ENCODE measurements at places on chromosomes 16 and 17.

DNA sequence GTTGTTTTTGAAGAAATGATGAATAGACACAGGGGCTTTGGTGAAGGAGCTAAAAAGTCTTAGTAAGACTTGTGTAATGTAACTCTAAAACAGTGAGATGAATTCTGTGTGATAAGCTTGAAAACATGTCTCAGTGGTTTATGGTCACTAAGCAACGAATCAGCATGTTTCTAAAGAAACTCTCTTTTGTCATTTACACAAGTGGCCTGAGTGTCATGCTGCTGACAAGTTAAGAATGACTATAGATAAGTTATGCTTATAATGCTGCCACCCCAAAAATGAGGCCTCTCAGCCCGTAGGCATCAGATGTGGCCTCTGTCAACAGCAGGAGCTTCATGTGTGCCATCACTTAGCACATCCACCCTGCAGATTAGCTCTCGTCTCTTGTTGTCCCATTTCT lies 8.7 kb downstream of the COX10 start:
- DNase-seq = no peak

DNA sequence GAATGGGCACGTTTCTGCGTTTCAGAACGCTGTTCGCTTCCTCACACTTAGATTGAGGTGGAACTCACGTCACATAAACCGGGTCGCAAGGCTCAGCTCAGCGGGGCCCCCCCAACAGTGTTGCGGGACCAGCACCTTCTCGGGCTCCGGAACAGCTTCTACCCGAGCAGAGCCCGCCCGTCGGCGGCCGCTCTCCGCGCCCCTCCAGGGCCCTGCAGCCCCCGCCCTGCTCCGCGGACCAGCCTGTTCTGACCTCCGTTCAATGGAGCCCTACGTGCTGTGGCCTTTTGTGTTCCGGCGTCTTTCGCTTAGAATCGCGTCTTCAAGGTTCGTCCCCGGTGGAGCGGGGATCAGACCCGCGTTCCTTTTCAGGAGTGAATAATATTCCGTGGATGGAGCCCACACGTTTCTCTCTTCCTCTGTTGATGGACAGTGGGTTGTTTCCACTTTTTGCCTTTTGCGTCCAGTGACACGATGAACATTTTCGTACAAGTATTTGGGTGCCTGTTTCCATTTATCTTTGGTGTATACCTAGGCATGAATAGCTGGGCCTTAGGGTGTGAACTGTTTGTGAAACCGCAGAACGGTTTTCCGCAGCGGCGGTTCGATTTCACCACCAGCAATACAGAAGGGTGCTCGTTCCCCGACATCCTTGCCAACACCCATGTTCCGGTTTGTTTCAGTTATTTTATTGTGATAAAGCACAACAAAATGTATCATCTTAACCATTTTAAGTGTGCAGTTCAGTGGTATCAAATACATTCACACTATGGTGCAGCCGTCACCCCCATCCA lies 2.3 kb upstream of the SLC22A31 start:
- peak; percentile 79 for DNase-seq

GRCh38 chr16:74700116-74700437 lies 585 bp downstream of the MLKL start:
- no peak for DNase-seq

DNA sequence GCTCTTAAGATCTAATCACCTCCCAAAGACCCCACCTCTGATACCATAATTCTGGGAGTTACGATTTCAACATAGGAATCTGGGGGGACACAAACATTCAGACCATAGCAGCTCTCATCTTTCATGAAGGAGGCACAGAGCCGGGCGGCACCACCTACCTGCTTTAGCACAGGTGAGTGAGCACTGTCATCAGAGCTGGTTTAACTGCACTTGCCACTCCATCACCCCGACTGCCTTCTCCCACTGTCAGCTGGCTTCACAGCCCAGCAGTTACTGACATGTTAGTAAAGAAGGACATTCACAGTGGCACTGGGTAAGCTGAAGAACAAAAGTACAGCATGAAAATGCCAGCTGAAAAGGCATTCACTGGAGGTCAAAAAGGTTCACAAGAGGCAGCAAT lies 22.5 kb downstream of the GABARAPL2 start:
- DNase-seq = no peak

- no peak for DNase-seq
These were observed 54.3 kb downstream of the RPTOR start for GRCh38 chr17:80598813-80599545.

All from chondrocyte (in vitro differentiated cells).